ENCODE measurements at places on chromosomes 3 and 15.

GRCh38 chr3:115697263-115698053, 74.1 kb downstream of the GAP43 start:
- no peak for DNase-seq

- no peak for DNase-seq
These were observed 52.4 kb downstream of the HEG1 start for GRCh38 chr3:125003369-125003853.

- DNase-seq = no peak
These were observed 517.7 kb downstream of the OTOL1 start for GRCh38 chr3:162014284-162014683.

DNA sequence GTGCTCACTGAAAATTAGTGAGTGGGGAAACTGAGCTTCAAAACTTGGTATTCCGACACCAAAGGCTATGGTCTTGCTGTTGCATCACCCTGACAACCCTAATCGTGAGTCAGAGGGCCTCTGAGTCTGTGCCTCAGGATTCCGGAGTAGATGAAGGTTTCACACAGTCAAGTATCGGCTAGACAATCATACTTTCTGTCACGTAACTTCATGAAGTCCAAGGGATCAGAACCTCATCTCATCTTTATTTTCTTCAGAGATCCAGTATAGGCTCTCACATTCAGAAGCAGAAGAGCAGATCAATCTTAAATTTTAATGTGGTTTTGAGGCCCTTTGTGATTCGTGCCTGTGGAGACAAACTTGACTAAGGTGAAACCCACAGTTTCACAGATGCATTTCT, 26.1 kb upstream of the NECTIN3 start:
- no peak for DNase-seq
